Fibroblast of the aortic adventitia (primary cell): ENCODE measurements at places on chromosomes 3 and 15. TPM values are rescaled to one million over a fixed set of nuclear protein-coding genes. Genes with fewer than 3 reads are reported as not detected.

DNA sequence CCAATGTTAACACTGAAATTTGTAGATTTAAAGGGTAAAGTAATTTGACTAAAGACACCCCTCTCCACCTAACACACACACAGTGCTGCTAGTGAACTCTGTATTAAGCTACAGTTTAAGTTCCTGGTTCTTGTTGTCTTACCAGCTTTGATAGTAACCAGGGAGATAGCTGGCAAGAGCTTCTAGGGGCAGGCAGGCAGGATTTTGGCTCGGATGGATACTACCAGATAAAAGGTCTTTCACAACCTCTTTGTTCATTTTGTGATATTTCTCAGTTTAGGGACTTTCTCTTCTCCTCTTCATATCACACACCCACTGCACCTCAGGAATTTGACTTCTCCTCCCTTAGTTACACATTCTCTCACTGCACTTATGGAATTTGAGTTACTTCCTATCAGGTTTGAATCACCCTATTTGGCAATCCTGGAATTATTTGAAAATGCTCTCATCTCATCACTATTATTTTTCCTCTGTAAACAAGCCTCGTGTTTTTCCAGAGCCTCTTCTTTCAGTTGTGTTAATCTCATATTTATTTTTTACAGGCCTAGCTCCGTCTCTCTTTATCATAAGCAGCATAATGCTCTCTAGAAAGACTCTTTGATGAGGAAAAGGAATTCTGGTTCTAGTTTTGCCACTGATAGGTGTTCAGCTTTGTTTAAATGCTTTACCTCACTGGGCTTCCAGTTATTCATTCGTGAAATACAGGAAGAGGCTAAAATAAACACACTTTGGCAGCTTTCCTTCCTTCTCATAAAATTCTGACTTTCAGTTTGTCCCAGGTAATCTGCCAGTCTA is 23.0 kb upstream of the CLDN1 start:
- DNase-seq = peak; percentile 97

Gene PEAK1
- 52.8 and 98.2 TPM in 2 replicates for total RNA-seq

- no peak for DNase-seq
Measured at GRCh38 chr3:64262574-64263114, 37.4 kb upstream of the PRICKLE2 start.

Gene PIGX
- 28.0 and 33.5 TPM in 2 replicates for total RNA-seq

GRCh38 chr3:171710359-171710758 is 99.9 kb downstream of the PLD1 start:
- no peak for DNase-seq

DNA sequence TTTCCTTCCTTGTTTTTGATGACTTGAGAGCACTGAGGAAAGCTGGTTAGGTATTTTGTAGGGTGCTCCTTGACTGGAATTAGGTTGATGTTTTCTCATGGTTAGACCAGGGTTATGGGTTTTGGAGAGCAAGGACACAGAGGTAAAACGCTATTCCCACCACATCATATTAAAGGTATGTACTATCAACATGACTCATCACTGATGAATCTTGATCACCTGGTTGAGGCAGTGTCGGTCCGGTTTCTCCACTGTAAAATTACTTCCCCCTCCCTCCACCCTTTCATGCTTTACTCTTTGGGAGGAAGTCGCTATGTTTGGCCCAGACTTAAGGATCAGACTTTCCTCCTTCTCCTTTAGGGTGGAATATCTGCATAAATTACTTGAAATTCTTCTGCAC is 201.6 kb downstream of the EDEM1 start:
- DNase-seq = no peak

DNA sequence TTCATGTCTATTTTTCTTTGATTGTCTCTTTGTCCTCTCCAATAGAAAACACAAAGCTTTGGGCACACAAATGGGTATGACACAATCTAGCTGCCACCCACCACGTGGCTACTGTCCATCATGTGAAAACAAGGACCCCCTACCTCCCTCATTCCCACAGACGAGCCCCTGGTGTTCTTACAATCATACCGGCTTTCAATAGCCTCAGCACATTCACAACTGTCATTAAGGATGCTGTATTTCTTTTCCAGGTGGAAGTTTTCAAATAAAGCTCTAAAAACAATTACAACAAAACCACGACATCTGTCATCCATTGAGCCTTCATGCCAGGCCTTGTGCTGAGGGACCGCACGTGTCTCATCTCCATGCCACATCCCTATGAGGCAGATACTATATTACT is 552.6 kb upstream of the ADAMTS9 start:
- DNase-seq = no peak

DNA sequence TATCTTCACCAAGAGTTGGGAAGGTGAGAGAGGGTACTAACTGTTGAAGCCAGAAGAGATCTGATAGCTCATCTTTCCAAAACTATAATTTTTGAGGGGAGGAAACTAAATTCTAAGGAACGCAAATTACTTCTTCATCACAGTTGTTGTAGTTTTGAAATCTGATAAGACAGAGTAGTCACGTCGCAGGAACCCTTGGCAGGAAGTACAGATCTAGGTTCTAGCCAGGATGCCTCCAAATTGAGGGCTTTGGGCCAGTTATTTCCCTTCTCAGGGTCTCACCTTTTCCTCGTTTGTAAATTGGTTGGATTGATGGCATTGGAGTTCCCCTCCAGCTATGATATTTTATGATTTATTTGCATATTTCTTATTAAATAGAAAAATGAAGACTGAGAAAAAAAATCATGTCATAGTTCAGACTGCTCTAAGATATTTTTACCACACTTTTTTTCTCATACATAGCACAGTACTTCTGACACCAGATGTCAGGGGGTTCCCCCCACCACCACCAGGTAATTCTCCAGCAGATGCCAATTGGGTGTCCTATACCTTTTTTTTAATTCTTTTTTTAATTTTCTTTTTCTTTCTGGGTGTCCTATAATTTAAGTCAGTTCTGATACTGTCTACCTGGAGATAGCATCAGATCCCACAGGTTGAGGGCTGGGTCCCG is 32.3 kb upstream of the APH1B start:
- peak; percentile 66 for DNase-seq

Gene LRTM1
- total RNA-seq = not detected in 2 replicates

DNA sequence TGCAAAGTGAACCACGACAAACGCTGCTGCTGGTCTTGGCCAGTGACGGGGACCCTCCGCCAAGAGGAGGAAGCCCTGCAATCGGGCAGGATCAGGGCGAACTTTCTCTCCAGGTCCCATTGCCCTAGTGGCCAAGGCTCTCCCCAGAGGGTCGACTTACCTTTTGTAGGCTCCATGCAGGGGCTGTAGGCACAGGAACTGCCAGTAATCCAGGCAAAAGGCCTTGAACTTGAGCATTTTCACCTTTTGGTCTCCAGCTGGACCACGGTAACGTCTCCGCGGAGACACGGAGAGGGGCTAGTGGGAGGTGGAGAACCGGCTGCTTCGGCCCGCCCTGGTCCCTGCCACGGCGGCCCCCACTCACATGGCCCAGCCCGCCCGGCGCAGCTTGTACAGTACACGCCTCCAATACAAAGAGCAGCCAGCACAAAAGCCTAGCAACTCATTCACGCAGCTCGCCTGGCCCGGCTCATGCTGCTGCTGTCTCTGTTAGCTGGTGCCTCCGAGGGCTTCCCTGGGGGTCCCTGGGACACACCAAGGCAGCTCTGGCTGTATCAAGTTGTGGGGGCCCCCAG is 31.0 kb downstream of the IQSEC1 start:
- no peak for DNase-seq

GRCh38 chr3:156509189-156510174 is 45.4 kb downstream of the SSR3 start:
- DNase-seq = peak; percentile 85

- DNase-seq = peak; percentile 45
Measured at GRCh38 chr3:38840987-38841386, 25.0 kb upstream of the SCN10A start.

- peak; percentile 12 for DNase-seq
Measured at GRCh38 chr3:192772240-192772894, 45.0 kb upstream of the FGF12 start.

DNA sequence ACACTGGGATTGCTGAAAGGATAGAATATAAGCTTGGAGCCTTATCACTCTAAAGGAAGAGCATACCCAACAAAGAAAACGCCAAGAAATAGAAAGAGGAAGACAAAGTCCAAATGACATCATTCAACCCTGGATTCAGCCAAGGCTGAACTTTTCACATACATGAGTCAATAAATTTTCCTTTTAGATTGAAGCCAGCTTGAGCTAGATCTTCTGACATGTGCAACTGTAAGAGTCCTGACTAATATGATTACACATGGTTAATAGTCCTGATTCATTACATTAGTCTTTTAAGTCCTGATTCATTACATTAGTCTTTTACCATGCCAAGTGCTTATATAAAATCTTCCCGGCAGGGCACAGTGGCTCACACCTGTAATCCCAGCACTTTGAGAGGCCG is 13.6 kb upstream of the DENND6A start:
- DNase-seq = peak; percentile 82
